ENCODE measurements at places on chromosomes 12 and 14. TPM values are rescaled to one million over a fixed set of nuclear protein-coding genes. Genes with fewer than 3 reads are reported as not detected.

DNA sequence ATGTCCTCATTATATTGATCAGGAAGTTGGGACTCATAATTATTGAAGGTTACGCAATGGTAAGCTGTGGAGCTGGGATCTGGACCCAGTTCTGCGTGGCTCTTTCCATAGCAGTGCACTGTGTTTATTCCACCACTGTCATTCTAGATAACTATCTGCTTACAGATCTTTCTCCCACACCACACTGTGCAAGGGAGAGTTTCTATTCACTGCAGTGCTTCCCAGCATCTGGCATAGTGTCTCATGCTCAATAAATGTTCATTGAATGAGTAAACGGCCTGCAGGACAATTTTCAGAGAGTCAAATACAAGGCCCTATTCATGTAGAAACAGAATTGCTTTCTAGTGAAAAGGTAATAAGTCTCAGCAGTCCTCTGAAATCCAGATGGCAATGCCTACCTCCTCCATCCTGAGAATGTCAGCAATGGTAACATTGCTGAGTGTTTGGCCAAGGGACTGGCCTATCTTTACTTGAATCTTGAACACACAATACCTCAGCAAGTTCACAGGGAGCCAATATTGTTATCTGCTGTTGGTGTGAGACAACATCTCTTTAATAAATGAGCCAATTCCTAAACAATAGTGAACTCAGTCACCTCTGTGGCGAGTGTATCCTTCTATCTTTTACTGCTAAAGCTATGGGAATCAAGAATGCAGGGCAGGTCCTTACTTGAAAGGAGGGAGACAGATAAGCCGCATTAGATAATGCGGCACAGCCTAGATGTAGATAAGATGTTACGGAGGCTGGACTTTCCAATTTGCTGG, 332.4 kb upstream of the PRICKLE1 start:
- H3K27ac ChIP-seq: no peak overlapping the region
- H3K36me3 ChIP-seq: no peaks in the 10 kb centered on the region
- peak; percentile 77 for DNase-seq

DNA sequence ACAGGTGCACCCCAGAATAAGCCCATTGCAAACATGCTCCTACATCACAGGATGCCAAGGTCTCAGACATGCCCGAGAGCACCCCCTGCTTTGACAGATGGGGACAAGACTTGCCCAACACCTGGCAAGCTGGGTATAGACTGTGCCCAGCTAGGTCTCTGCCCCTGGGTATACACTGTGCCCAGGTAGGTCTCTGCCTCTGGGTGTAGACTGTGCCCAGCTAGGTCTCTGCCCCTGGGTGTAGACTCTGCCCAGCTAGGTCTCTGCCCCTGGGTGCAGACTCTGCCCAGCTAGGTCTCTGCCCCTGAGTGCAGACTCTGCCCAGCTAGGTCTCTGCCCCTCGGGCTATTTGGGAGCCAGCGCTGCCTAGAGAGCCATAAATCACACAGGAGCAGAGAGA, 85.9 kb downstream of the CCDC88C start:
- no peak overlapping the region for H3K4me3 ChIP-seq
- DNase-seq: no peak
- H3K27me3 ChIP-seq: peaks cover 20% of the 10 kb centered on the region
- no peaks in the 10 kb centered on the region for H3K4me1 ChIP-seq

DNA sequence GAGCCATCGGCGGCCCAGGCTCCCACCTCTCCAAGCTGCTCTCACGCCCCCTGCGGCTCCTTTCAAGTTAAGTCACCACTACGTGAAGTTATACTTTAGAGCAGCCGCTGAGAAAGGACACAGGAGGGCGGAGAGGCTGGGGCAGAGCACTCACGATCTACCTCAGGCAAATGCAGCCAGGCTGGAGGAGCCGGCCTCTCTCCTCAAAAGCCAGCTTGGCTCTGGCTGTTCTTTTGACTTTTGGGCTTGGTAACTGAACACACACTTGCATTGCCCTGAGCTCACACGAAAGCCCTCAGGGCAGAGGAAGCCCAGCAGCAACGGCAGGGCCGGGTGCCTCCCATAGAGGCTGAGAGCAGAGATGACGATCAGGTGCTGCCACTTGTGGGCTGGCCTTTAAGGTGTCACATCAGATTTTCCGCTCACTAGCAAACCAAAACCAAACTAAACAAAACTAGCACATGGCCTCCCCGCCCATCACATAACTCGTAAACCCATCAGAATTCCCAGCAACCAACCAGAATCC, 75.2 kb downstream of the PITPNM2 start:
- no peak overlapping the region for H3K4me3 ChIP-seq
- H3K36me3 ChIP-seq: peaks cover 2% of the 10 kb centered on the region
- H3K27me3 ChIP-seq: peaks cover 3% of the 10 kb centered on the region
- peaks cover 9% of the 10 kb centered on the region for H3K4me1 ChIP-seq

- peaks cover 4% of the 10 kb centered on the region for H3K36me3 ChIP-seq
- H3K27me3 ChIP-seq: no peaks in the 10 kb centered on the region
- no peak overlapping the region for H3K27ac ChIP-seq
Measured at GRCh38 chr14:70392676-70393075, 24.2 kb downstream of the SYNJ2BP start.

DNA sequence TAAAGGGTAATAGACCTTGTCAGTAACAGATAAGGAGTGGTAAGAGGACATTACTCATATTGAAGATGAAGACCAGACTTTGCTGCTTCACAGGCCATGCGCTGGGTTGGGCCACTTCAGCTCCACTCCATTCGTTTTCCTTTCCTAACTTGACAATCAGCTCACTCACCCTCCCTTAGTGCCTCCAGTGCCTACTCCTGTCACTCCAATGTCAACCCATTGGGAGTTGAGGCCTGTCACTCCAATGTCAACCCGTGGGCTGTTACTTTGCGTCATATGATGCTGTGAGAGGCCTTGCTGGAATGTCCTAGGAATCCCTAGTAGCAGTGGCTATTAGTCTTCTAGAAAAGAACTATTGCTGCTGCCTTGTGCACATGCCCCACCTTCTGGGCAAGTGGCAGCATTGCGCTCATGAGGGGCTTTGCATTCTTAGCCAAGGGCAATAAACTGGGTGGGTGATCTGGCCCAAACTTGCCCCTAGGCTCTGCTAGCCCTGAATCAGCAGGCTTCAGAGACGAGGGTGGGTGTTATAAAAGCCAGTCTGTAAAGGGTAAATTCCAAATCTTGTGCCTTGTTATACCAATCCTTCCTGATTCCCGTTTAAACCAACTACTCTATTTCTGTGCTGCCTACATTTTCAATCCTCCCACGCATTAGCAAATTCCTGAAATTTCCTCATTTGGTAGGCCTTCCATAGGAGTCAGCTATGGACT, 36.1 kb downstream of the BAZ2A start:
- no peak overlapping the region for H3K4me3 ChIP-seq
- peaks cover 43% of the 10 kb centered on the region for H3K36me3 ChIP-seq
- peak; percentile 81 for DNase-seq
- no peaks in the 10 kb centered on the region for H3K27me3 ChIP-seq
- peaks cover 19% of the 10 kb centered on the region for H3K4me1 ChIP-seq
- H3K27ac ChIP-seq: peak overlapping the region; percentile 23

GRCh38 chr12:2801044-2801783, 6.4 kb downstream of the FKBP4 start:
- no peak overlapping the region for H3K4me3 ChIP-seq
- no peak overlapping the region for H3K27ac ChIP-seq
- H3K4me1 ChIP-seq: peaks cover 16% of the 10 kb centered on the region
- peaks cover 43% of the 10 kb centered on the region for H3K36me3 ChIP-seq
- no peak for DNase-seq
- no peaks in the 10 kb centered on the region for H3K27me3 ChIP-seq

- no peaks in the 10 kb centered on the region for H3K27me3 ChIP-seq
- peak; percentile 68 for DNase-seq
- no peak overlapping the region for H3K4me3 ChIP-seq
- no peaks in the 10 kb centered on the region for H3K4me1 ChIP-seq
Measured at GRCh38 chr12:65372574-65372973, 94.1 kb downstream of the MSRB3 start.

IGFBP6 gene
- 124 TPM for total RNA-seq

GRCh38 chr12:122023339-122024131, 1.9 kb downstream of the BCL7A start:
- DNase-seq: peak; percentile 70
- no peaks in the 10 kb centered on the region for H3K36me3 ChIP-seq
- H3K4me1 ChIP-seq: peaks cover 13% of the 10 kb centered on the region
- no peaks in the 10 kb centered on the region for H3K27me3 ChIP-seq
- H3K4me3 ChIP-seq: peak overlapping the region; percentile 66

DNA sequence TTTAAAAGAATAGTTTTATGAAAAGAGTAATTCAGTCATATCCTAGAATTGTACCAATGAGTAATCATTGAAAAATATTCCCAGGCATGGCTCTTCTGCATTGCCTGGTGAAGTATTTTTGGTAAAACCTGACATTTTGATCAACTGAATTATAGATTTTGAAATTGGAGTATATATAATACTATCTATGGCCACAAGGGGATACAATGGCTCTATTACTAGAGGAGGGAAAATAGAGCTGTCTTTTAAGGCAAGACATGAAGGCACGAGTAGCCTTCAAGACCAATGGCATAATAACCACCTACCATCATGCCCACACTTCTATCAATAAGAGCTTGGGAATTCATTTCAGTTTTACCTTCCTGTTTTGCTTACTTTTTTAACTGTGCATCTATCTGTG, 1241.4 kb upstream of the TMEM132C start:
- no peak overlapping the region for H3K4me3 ChIP-seq
- H3K27me3 ChIP-seq: no peaks in the 10 kb centered on the region
- no peak for DNase-seq
- no peaks in the 10 kb centered on the region for H3K36me3 ChIP-seq
- no peaks in the 10 kb centered on the region for H3K4me1 ChIP-seq

GRCh38 chr14:38973083-38973700, 129.8 kb downstream of the SEC23A start:
- H3K27me3 ChIP-seq: no peaks in the 10 kb centered on the region
- no peaks in the 10 kb centered on the region for H3K36me3 ChIP-seq
- no peaks in the 10 kb centered on the region for H3K4me1 ChIP-seq
- no peak for DNase-seq
- no peak overlapping the region for H3K27ac ChIP-seq

GRCh38 chr12:88733008-88733407, 152.7 kb upstream of the KITLG start:
- H3K27ac ChIP-seq: no peak overlapping the region
- no peak for DNase-seq
- H3K4me3 ChIP-seq: no peak overlapping the region
- H3K36me3 ChIP-seq: no peaks in the 10 kb centered on the region

DNA sequence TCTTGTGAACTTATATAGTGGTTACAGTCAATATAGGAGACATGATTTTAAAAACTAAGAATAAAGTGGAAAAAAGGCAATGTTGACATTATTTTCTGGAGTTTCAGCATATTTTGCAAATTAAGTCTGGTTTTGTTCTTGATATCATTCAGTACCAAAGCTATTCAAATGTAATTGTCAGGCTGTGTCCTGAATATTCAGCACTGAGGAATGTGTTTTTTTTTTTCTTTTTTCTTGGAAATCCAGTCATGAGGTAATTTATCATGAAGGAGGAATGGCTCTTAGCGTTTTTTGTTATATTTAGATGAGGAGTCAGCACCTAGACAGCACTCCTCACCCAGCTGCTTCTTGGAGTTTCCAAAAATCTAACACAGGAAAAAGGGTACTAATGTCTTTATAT, 225.5 kb downstream of the CCDC91 start:
- DNase-seq: peak; percentile 85
- H3K27me3 ChIP-seq: no peaks in the 10 kb centered on the region
- H3K27ac ChIP-seq: no peak overlapping the region
- peaks cover 3% of the 10 kb centered on the region for H3K36me3 ChIP-seq
- H3K4me1 ChIP-seq: no peaks in the 10 kb centered on the region
- H3K4me3 ChIP-seq: no peak overlapping the region

- DNase-seq: no peak
- no peak overlapping the region for H3K27ac ChIP-seq
- 0 out of 2 replicates have a peak, but pooled peaks cover 2% of the 10 kb centered on the region for H3K36me3 ChIP-seq
- peaks cover 32% of the 10 kb centered on the region for H3K4me1 ChIP-seq
Measured at GRCh38 chr14:72742838-72743195, 151.1 kb downstream of the DPF3 start.

GRCh38 chr12:116144384-116144783, 133.1 kb downstream of the MED13L start:
- no peak overlapping the region for H3K4me3 ChIP-seq
- H3K27ac ChIP-seq: no peak overlapping the region
- no peaks in the 10 kb centered on the region for H3K36me3 ChIP-seq
- H3K4me1 ChIP-seq: peaks cover 14% of the 10 kb centered on the region
- H3K27me3 ChIP-seq: no peaks in the 10 kb centered on the region

ALKBH1 gene
- 10.8 TPM for total RNA-seq

- no peak overlapping the region for H3K4me3 ChIP-seq
- no peaks in the 10 kb centered on the region for H3K27me3 ChIP-seq
- peak; percentile 85 for DNase-seq
- peaks cover 4% of the 10 kb centered on the region for H3K4me1 ChIP-seq
- no peak overlapping the region for H3K27ac ChIP-seq
- H3K36me3 ChIP-seq: no peaks in the 10 kb centered on the region
Measured at GRCh38 chr12:80045594-80045993, 53.7 kb upstream of the OTOGL start.

GRCh38 chr14:85075694-85076476, 454.1 kb upstream of the FLRT2 start:
- no peaks in the 10 kb centered on the region for H3K36me3 ChIP-seq
- H3K27ac ChIP-seq: no peak overlapping the region
- no peaks in the 10 kb centered on the region for H3K4me1 ChIP-seq
- H3K27me3 ChIP-seq: no peaks in the 10 kb centered on the region
- DNase-seq: no peak
- H3K4me3 ChIP-seq: no peak overlapping the region

IFI27 gene
- not detected for total RNA-seq

- no peaks in the 10 kb centered on the region for H3K27me3 ChIP-seq
- no peak for DNase-seq
- H3K4me3 ChIP-seq: no peak overlapping the region
- H3K36me3 ChIP-seq: peaks cover 60% of the 10 kb centered on the region
- H3K27ac ChIP-seq: no peak overlapping the region
Measured at GRCh38 chr12:48768147-48768546, 20.7 kb downstream of the ADCY6 start.

DNA sequence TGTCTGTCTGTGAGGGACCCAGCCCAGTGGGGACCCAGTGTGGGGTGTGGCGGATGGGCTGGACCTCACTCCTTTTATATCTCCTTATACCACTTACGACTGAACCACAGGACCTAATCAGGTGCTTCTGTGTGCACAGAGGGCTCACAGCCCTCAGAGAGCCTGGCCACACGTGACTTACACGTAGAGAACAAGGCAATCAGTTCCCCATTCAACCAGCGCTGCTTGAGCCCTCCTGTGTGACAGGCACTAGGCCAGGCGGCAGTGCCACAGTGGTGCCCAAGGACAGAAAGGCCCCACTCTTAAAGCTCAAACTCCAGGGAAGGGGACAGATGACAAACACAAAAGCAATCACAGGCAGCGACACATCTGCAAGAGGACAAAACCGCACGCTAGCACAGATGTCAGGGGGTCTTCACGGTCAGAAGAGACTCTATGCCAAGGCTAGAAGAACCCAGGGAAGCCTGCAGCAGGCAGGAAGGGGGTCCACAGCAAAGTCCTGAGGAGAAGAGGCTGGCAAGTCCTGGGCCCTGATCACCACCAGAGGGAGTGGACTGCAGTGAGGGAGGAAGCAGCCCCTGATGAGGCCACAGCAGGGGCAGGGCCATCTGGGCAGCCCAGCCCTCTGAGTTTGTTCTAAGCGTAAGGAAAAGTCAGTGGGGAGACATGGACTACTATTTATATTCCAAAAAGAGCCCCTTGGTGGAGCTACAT, 39.3 kb downstream of the SETD3 start:
- no peak for DNase-seq
- H3K27ac ChIP-seq: no peak overlapping the region

GRCh38 chr12:12817616-12818015, 4.5 kb downstream of the DDX47 start:
- no peaks in the 10 kb centered on the region for H3K27me3 ChIP-seq
- no peak for DNase-seq
- H3K27ac ChIP-seq: peak overlapping the region; percentile 27
- no peak overlapping the region for H3K4me3 ChIP-seq

NUBPL gene
- total RNA-seq: 11.5 TPM

LBHD2 gene
- not detected for total RNA-seq
